ENCODE measurements at places on chromosomes 2 and 18. TPM values are rescaled to one million over a fixed set of nuclear protein-coding genes. Genes with fewer than 3 reads are reported as not detected.

The COL4A4 gene
- total RNA-seq: 0.05 TPM

The KRTCAP3 gene
- total RNA-seq: 44.1 TPM

The SPATA3 gene
- not detected for total RNA-seq

The GCG gene
- not detected for total RNA-seq

The PSTPIP2 gene
- total RNA-seq: 20.2 TPM

The TRIM43 gene
- total RNA-seq: not detected

The CMPK2 gene
- not detected for total RNA-seq

The BOLL gene
- not detected for total RNA-seq

The TCF7L1 gene
- total RNA-seq: 5.8 TPM

The IL36RN gene
- total RNA-seq: 11.6 TPM

The RGPD4 gene
- total RNA-seq: not detected
